Ammon's horn (tissue), 1 donor: ENCODE measurements at places on chromosomes 1 and 21.

GRCh38 chr1:230537456-230537855, 104.8 kb upstream of the COG2 start:
- DNase-seq = no peak

- DNase-seq = no peak
Observed at GRCh38 chr1:34864759-34865158, 5.2 kb upstream of the SMIM12 start.

DNA sequence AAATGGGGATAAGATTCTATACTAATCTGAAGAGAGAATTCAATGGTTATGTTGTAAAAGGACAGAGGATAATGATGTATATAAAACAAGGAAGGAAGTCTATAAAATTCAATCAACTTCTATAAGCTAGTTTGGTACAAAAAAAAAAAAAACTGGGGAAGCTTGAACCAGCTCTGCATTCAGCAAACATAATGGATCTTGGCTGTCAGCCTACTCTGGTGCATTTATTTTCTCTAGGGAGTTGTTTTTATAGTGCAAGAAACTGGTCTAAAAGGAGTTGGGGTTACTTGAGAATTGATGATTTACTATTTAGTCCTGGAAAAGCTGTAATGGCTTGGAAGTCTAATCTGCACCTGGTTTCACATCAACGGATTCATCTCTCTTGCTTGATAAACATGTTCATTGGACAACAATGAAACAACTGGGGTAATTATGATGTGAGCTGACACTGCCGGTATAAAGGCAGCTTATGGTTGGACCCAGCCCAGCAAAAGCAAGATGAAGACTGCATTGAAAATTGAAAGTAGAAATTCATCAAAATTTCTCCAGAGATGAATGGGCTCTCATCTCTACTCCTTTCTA, 199.4 kb upstream of the NRIP1 start:
- no peak for DNase-seq

DNA sequence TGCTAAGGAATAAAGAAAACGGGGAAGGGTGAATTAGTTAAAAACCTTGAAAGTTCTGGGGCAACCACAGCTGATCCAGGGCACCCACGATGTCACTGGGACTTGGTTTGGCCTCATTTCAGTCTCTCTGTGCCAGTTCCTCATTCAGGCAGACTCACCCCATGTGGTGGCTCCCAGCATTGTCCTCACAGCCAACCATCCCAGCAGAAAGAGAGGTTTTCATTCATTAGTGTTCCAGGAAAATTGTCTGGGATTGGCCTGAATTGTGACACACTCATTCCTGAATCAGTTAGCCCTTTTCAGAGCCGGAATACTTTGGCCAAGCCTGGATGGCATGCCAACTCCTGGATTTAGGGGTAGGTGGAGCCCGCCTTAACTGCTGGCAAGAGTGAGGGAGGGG, 367.7 kb downstream of the PRDM2 start:
- DNase-seq = peak; percentile 69

DNA sequence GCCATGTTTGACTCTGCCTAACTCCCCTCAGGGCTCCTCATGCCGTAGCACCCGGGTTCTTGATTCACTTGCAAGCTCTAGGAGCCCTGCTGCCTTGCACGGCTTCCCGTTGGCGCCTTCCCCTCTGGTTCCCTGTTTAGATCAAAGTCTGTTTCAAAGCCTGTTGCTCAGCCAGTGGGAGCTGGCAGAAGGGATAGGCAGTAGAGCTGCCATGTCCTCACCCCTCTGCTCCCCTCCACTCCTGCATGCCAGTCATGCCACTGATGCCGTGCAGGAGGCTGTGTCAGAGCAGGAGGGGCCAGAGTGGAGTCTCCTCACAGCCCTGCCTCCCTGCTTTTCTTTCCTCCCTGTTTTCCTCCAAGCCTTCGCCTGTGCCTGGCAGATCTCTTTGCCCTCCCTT, 26.5 kb downstream of the HMGCS2 start:
- DNase-seq = peak; percentile 74

DNA sequence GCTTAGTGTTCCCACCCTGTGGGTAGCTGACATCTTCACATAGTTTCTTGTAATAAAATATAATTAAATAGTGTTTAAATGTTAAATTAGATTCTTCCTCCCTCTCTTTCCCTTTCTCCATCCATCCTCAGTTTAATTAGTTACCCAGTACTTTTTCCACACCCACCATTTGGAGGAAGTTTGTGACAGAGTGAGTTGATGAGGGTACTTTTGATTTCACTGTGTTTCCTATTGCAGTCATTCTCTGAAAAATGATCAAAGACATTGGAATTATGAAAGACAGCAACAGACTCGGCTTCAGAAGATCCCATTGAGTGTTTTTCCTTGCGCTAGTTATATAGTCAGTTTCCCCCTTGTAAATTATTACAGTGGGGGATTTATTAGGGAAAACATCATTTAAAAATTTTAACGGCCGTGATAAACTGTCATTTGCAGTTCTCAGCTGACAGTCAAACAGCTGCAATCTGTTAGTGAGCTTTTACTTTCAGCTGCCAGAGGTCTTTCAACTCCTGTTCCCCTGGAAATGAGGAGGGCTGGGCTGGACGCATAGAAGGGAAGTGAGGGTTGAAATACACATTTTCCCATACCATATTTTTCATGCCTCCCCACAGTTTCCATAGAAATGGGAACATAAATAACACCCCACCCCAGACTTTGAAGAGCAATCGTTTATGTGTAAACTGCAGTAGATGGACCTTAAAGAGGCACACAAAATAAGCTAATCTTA, 61.3 kb upstream of the CACYBP start:
- no peak for DNase-seq

GRCh38 chr1:53506355-53507050, 47.3 kb downstream of the DMRTB1 start:
- DNase-seq = no peak

GRCh38 chr1:85504417-85504816, 39.5 kb upstream of the DDAH1 start:
- no peak for DNase-seq

DNA sequence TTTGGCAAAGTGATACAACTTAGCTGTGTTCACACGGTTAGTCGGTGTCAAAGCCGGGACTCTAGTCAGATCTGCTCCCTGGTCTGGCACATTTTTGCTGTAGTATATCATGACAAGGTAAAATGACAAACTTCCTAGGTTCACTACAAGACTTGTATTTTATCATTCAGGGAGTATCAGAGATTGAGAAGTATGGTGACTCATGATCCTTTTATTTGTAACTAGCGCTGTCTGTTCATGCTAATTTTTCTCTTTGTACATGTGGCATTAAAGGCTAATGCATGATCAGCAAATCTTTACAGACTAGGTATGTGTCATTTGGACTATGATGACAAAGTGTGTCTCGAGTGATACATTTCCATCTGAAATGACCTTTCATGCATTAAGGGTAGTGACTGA, 326.7 kb downstream of the SIPA1L2 start:
- DNase-seq = no peak

DNA sequence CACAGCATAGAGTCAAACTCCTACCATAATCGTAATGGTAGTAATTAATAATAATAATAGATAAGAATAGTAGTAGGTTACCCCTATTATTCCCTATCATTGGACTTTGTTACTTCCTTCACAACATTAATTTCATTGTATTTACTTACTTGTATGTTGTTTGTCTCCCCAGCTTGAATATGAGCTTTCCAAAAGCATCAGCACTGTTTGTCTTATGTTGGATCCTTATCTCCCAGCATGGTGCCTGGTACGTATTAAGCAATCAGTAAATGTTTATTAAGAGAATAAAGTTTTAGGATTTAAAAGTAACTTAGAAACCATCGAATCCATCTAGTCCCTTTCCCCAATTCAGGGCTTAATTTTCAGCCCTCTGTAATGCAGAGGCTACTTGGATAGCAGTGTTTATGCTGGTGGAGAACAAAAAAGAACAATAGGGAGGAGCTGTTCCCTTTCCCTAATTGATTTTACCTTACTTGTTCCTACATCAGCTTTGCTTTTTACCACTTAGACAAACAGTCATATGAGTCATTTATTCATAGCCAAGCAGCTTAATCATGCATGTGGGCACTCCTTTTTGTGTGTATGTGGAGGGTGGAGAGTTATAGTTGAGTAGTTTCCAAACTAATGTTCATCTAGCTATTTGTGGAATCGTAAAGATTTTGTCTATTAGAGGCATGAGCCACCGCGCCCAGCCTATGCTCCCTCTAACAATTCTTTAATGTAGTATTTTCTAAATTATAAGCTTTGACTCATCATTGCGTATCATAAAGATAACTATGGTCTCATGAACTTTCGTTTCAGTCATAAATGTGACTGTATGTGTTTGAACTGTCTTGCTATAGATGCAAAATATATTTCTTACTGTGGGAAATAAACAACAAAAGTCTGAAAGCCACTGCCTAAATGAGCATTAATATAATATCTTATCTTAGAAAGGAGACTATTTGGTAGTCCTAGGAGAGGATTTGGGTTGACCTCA, 20.9 kb upstream of the DR1 start:
- no peak for DNase-seq

DNA sequence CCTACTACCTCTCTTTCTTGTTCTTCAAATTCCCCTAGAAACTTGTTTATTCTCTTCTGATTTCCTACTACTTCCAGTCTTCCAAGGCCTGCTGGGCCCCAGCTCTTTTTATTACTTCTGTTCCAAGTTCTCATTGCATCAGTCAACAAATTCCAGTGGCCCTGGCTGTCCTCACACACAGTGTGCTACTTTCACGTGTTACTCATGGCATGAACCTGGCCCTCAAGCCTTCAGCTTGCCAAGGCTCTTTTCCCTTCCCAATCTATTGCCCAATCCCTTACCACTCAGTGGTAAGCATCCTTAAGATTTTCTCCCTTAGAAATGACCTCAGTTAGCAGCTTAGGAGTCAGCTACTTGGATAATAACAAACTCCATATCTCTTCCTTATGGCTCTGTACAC, 613.5 kb downstream of the LMO4 start:
- no peak for DNase-seq
